ENCODE measurements at places on chromosomes 4 and X. TPM values are rescaled to one million over a fixed set of nuclear protein-coding genes. Genes with fewer than 3 reads are reported as not detected.
A peak's percentile ranks its signal among the peaks of the same experiment; 100 is the strongest.

DNA sequence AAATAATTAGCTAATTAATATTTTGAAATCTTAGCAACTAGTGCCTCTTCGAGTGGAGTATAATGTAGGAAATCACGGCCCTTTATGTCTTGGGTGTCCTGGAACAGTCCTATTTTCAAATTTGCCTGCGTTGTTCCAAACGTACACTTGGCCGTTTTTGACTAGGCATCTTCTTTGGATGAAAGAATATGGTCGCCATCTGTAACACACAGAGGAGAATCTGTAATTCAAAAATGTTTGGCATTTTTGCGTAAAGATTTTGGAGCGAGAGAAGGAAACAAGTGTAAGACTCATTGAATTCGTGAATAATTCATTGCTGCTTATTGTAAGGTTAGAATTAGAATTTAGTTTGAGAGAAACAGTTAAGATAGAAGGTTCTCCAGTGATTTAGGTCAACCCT, 61.5 kb upstream of the CLCN4 start:
- DNase-seq = no peak

The RNF150 gene
- total RNA-seq = 53.3 TPM

The GBA3 gene
- total RNA-seq = not detected

- DNase-seq = no peak
Observed at GRCh38 chr4:109648266-109648996, 54.8 kb downstream of the CASP6 start.

The PTCHD1 gene
- total RNA-seq = 0.08 TPM

The NKRF gene
- total RNA-seq = 4.6 TPM

The DMP1 gene
- total RNA-seq = not detected

The GIMD1 gene
- not detected for total RNA-seq

The DCX gene
- total RNA-seq = not detected

DNA sequence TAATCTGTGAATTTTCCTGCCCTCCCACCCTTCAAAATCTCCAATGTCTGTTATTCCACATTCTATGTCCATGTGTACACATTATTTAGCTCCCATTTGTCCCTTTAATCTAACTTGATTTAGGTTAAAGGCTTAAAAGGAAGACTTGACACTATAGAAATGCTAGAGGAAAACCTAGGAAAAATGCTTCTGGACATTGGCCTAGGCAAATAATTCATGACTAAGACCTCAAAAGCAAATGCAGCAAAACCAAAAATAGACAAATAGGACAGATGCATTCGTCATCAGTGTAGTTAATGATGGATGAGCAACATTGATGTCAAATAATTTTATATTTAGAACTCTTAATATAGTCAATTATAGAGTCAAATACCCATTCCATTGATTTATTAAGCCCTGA, 36.9 kb downstream of the INTU start:
- no peak for DNase-seq

DNA sequence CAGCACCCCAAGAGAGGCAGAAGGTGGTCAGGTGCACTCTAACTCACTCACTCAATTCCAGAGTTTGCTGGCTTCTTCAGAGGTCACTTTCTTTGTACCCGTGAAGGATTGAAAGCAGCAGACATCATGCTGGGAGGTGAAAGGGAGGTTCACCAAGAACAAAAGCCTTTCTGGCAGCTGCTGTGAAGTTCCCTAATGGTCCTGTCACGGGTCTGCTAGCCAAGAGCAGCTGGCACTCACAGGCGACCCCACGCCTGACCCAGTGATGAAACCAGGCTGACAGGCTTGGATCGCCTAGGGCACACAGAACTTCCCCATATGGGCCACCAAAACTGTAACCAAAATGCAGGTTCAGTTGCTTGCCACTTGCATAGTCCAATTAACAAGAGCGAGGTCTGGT, 11.8 kb downstream of the NUDT11 start:
- DNase-seq = no peak

- no peak for DNase-seq
Observed at GRCh38 chr4:21649391-21650090, 299.0 kb downstream of the KCNIP4 start.

The MAGEA11 gene
- total RNA-seq = not detected

GRCh38 chr4:62495032-62495431, 1294.9 kb downstream of the ADGRL3 start:
- no peak for DNase-seq

- no peak for DNase-seq
Observed at GRCh38 chr4:139690419-139690818, 24.8 kb downstream of the MGST2 start.

GRCh38 chrX:11431786-11432185, 138.6 kb downstream of the AMELX start:
- DNase-seq = no peak

DNA sequence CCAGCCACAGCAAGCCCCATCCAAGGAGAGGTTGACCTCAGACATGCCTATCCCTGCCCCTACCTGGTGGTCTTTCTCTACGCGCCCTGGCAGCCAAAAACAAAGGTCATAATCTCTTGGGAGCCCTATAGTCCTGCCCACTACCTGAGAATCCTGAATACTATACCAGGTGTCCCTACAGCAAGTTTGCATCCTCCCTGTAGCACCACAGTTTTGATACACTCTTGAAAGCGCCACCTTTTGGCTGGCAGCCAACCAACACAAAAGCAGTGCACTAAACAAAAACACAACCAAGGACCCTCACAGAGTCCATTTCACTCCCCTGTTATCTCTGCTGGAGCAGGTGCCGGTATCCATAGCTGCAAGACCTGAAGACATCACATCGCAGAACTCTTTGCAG, 523.8 kb upstream of the CPEB2 start:
- DNase-seq = no peak

DNA sequence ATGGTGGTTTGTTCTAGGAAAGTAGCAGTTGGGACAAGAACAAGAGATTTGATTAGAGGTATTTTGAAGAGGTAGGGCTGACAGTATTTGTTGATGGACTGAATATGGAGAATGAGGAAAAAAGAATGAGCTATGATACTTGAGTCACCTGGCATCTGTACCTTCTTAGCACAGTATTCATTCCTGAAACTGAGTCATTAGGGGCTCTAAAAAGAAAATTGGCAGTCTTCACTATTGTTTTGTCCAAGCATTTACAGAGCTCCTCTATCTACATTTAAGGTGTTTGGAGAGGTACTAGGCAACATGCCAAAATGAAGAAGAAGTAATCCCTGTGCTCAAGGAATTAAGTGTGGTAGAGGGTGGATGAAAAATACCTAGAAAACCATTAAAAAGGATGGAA, 165.8 kb downstream of the SHROOM4 start:
- no peak for DNase-seq

DNA sequence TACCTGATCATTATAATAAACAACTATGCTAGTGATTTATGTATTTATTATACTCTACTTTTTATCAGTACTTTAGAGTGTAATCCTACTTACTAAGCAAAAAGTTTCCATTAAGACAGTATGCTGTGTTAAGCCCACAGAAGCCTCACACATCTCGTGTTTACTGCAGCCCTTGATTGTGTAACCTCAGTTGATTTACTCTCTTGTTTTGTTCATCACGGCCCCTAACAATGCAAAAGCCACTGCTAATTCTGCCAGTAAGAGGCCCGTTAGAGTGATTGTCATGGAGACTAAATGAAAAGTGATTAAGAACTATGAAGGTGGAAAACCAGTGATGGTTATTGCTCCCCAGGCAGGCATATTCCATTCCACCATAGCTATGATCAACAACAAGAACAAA, 436.2 kb downstream of the SPOCK3 start:
- no peak for DNase-seq

- peak; percentile 68 for DNase-seq
Observed at GRCh38 chr4:38562751-38563198, 101.2 kb upstream of the KLF3 start.

DNA sequence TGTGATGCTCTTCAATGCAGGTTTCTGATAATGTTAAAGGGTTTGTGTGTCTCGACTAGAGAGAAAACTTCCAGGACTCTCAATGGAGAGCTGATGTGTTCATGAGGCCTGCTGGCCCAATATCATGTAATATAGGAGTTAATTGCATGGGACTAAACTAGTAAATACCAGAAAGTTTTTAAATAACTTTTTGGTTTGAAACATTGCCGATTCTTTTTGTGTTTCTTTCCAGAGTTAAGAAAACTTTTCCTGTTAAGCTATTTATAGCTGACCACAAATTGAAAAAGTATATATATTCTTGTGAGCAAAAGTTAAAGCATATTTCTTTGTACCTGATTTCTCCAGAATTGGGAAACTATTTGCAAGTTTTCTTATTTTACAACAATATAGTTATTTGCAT, 49.7 kb downstream of the FAM9B start:
- DNase-seq = no peak

- peak; percentile 71 for DNase-seq
Observed at GRCh38 chrX:153662266-153662665, 11.3 kb downstream of the PNCK start.

GRCh38 chrX:150546711-150547153, 21.7 kb upstream of the MTM1 start:
- DNase-seq = no peak

The GAK gene
- 27.9 TPM for total RNA-seq

DNA sequence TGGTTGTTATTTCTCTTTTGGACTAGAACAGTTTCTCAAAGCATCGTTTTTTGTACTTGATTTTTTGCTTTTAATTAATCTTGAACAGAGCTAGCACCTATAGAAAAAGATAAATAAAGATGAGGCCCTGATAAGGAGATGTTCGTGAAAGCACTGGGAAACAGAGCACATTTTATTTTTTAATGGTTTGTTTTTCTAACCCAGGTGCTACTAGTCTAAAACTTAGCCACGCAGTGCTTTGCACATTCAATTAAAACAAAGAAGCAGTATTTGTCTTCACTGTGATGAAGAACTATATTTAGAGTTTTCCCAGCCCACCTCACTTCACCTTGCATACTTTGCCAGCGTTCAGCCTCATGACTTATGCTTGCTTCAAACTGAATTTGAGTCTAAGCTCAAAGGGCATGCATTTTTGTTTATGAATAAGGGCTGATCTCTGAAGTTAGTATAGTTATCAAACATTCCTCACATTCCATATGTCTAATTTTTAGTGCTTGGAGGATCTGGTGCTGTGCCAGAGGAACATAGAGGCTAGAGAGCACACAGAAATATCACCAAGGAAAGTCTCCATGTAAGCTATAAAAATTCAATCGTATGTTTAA, 76.7 kb downstream of the WWC2 start:
- no peak for DNase-seq

The STAP1 gene
- not detected for total RNA-seq

DNA sequence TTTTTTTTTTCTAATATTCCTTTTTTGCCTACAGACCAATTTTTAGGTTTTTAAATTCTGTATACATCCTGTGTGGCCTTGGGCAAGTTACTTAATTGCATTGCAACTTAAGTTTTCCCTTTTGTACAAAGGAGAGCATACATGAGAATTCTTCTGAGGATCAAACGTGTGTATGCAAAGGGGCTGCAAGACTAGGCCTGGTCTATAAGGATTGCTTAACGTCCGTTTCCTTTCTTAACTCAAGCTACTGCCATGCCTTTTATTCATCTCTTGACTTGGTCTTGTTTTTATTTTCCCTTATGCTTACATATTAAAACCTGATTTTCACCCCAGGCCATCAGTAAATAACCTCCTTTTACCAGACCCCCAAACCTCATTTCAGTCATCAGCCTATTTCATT, 13.6 kb downstream of the RBPJ start:
- DNase-seq = no peak

- DNase-seq = no peak
Observed at GRCh38 chr4:10075158-10075863, 41.3 kb downstream of the WDR1 start.

- DNase-seq = no peak
Observed at GRCh38 chr4:1451106-1451751, 45.0 kb upstream of the NKX1-1 start.

DNA sequence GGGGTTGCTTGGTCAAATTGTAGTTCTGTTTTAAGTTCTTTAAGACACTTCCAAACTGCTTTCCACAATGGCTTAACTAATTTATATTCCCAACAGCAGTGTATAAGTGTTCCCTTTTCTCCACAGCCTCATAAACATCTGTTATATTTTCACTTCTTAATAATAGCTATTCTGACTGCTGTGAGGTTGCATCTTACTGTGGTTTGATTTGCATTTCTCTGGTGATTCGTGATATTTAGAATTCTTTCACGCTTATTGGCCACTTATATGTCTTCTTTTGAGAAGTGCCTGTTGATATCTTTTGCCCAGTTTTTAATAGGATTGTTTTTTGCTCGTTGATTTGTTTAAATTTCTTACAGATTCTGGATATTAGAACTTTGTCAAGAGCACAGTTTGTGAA, 278.6 kb upstream of the ITM2A start:
- no peak for DNase-seq

The CASK gene
- total RNA-seq = 12.4 TPM

GRCh38 chr4:120130786-120131185, 64.1 kb upstream of the MAD2L1 start:
- DNase-seq = no peak

Data from Right ventricle myocardium superior (tissue), 1 donor.